ENCODE measurements at places on chromosomes 16 and 17.

DNA sequence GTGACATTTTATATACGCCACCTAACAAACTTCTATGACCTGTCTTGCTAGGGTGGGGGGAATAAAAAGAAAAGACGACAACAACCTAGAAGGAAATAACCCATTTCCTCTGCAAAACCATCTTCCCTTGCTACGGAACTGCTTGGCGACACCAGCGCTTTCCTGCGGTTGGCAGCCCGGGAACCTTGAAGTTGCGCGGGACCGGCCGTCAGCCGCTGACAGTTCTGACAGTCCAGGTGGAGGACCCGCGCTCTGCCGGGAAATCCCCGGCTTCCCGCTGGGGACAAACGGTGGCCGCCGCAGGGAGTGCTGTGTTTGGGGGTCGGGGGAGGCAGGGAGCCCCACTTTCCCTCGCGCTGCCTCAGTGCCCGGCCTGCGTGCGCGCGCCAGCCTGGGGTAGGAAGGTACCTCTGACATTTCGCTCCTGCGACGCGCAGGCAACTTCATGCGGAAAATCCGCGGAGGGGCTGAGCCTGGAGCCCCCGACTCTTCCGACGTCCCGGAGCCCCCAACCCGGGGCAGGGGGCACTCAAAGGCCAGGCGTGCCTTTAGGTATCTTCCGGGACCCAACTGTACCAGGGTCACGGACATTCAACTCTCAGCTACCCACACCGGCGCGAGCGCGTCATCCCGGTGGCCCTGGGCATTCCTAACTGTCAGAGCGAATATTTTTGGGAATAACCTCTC lies 516 bp downstream of the SLC16A6 start:
- peak; percentile 52 for DNase-seq

GRCh38 chr16:49912721-49913120 lies 56.8 kb upstream of the ZNF423 start:
- DNase-seq, result no peak

- DNase-seq, result no peak
Observed at GRCh38 chr16:81429045-81429521, 15.5 kb upstream of the CMIP start.

GRCh38 chr17:29905086-29905878 lies 24.7 kb downstream of the SSH2 start:
- DNase-seq, result no peak

- DNase-seq, result no peak
Observed at GRCh38 chr17:53655591-53655990, 167.1 kb upstream of the KIF2B start.

Measured in CD4-positive, alpha-beta T cell treated with Interleukin-6 at 100 ng/mL for 8 hours (primary cell).